Stimulated activated CD8-positive, alpha-beta memory T cell treated with anti-CD3 and anti-CD28 coated beads, Interleukin-4, amount 100 ng/mL, for 24 hours (primary cell): ENCODE measurements at places on chromosomes 7 and 10.

DNA sequence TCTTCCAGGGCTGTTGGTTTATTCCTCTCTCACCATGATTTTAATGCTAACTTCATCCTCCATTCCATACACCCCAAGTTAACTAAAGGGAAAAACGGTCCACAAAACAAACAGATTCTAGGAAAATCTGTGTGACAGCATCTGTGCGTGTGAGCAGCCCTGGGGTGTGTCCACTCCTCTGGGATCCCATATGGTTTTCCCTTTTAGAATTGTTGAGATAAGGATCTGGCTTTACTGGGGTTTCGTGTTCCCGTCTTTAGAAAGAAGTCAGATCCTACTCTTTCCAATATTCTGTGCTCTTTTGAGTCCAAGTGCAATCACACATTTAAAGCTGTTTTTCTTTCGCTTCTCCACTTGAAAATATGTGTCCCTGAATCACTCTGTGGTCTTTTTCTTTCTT is 257.1 kb downstream of the KLF6 start:
- DNase-seq: no peak

GRCh38 chr7:126820925-126821324 is 431.8 kb downstream of the GRM8 start:
- DNase-seq: no peak

DNA sequence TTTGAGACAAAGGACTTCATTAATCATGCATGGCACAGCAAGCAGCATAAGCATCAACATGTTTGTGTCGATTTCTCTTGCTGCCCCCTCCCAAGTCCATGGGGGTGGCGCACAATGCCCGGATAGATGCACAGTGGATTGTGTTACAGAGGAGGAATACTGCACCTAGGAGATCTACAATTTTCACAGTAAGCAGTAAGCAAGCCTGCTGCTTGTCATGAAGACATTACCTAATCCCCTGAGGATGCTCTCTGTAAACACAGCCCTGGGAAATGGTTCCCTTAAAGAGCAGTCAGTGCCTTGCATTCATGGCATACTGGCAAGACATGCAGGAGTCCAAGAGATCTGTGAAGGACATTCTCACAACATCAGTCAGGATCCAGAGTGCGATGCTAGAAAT is 137.7 kb downstream of the ETV1 start:
- DNase-seq: no peak

GRCh38 chr10:90326498-90327267 is 531.2 kb downstream of the HTR7 start:
- no peak for DNase-seq

DNA sequence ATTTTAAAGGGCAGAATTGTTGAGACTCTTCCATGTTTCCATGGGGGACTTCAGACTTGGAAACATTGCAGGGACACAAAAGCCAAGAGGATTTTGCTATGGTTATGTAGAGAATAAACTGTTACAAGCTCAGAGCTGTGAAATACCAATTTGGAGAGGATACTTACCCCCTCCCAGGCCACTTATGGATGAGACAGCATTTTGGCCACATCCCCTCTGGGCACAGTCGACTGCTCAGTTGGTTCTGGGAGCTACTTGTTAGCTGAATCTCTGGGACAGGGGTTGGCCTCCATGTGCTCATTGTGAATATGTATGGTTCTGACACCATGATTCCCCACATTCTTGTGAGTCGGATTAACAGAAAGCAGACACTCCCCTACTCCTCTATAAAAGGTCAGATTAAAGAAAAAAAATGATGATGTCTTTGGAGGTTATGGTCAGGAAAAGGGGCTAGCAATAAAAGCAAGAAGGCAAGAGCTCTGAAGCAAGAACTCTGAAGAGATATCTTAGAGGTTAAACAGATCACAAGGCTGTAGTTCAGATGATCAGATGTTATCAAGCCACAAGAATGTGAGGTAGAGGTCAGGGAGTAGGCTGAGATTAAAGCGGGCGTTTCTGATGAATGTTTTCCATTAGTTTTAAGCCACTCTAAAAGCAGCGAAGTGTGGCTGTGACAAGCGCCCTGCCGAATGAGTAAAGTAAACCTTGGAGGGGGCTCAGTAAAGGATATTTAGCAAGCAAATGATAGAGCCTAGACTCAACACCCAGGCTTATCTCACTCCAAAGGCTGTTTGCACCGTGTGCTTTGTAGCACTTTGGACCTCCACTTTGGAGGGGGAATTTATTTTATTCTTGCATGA is 17.2 kb downstream of the STAMBPL1 start:
- no peak for DNase-seq

DNA sequence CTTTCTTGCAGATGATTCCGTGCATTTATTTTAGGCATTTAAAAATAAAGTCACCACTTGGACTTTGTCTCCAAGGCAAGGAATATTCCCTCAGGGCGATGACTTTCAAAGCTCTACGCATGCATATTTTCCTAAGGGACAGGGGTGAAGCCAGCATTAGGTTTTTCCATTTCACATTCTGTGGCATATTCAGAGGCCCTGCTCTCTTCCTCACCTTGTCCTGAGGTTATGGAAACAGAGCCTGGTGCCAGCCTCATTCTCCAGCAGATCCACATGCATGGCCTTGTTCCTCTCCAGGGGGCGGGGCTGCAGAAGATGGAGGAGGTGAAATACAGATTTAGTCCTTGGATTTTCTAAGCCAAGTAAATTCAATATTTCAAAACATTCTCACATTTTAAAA is 11.6 kb upstream of the LYZL1 start:
- DNase-seq: no peak

GRCh38 chr10:92014620-92015019 is 91.0 kb downstream of the BTAF1 start:
- no peak for DNase-seq

GRCh38 chr10:132419538-132420468 is 22.8 kb downstream of the PWWP2B start:
- DNase-seq: no peak

- no peak for DNase-seq
Observed at GRCh38 chr10:42883993-42884983, 101.7 kb downstream of the BMS1 start.

DNA sequence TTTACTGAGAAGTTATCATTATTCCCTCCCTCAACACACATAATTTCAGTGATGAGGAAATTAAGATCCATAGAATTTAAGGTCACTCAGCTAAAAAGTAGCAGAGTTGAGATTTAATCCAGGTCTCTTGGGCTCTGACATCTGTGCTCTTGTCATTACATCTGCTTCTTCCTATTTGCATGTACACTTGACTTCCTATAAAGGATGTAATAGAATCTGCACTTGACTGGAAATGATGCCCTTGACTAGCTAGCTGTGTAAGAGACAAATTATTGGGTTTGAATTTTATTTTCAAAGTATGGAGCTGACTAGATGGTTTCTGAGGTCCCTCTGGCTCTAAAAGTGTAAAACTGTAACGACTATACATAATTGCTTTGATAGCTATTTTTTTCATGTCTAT is 59.5 kb downstream of the AGK start:
- no peak for DNase-seq

- DNase-seq: no peak
Observed at GRCh38 chr10:93680412-93681047, 21.9 kb downstream of the FRA10AC1 start.

DNA sequence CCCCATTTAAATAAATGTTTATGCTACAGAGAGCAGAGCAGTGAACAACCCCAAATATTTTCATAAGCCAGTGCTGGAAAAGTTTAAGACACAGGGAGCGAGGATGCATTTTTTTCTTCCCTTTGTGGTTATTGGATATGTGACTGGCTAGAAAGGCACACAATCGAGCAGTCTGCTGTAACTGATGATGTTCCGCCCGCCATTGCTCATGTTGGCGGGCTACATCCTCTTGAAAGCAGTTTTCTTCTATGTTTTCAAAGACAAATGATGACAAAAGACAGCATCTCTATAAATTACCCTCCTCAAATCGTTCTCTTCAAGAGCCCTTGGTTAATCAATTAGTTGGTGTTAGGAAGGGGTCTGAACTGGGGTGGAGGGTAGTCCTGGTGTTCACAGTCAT is 269.8 kb downstream of the SKAP2 start:
- no peak for DNase-seq

DNA sequence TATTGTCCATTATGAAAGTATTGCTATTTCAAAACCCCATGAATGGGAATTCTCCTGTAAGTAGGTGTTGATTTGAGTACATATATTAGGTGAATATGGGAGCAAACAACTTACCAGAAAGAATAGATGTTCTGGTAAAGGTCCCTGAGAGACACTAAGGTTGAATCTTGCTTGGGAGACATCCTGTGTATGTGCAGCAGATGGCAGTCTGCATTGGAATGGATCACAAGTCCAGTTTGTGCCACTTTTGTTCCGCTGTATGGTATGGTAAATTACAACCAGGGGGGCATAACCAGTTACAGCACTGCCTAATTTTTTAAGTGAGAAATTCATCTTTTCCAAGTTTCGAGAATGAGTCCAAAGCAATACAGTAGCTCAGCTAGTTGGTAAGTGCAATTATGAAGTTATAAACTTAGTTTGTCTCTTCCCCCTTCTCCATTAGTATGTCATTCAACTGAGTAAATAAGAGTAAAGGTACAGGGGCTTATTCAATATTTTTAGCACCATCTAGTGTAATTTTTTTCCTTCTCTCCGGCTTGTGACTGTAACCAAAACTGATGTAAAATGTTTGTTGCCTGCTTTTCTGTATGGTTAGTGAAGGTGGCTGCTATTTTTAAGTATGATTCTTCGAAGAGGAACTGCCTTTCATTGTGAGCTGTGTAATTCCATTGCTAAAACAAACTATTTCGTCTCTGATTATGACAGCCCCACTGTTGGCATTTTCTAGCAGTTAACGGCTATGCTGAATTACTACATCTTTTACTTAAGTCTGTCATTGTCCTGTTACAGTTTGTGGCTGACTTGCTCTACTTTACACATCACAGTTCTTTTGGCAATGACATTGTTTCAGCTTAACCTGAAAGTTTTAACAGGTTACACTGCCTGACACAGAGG is 2.8 kb downstream of the MCU start:
- DNase-seq: no peak

DNA sequence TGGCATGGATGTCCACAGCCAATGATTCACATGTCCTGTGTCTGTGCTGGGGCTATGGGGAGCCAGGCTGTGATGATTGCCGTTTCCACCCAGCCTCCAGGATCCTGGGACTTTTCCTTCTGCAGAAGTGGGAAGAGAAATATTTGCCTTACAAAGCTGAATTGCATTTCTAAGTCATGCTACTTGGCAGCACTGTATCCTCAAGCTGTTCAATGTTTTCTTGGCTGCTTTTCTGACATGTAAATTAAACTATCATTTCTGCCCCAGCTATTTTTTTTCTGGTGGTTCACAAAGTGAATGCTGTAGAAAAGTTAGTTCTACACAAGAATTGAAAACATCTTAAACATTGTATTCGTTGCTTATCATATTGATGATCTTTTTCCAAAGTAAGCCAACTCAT is 51.9 kb upstream of the TCERG1L start:
- no peak for DNase-seq

DNA sequence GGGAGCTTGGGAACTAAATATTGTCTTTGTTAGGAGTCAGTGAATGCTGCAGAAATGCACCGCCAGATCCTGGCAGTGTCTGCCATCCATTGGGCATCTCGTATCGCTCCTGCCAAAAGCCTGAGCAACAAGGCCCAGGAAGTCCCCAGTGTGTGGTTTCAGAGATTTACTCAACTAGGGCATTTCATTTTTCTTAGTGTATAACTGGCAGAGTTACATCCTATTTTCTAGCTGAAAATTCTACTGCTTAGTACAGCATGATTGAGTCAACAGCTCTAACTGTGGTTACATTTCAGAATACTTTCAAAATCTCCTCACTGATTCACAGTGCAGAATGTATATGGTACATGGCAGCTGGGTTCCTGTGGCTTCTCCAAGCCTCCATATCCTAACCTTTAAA is 95.8 kb upstream of the CREB5 start:
- no peak for DNase-seq

GRCh38 chr7:920351-921070 is 34.0 kb downstream of the ADAP1 start:
- DNase-seq: no peak

DNA sequence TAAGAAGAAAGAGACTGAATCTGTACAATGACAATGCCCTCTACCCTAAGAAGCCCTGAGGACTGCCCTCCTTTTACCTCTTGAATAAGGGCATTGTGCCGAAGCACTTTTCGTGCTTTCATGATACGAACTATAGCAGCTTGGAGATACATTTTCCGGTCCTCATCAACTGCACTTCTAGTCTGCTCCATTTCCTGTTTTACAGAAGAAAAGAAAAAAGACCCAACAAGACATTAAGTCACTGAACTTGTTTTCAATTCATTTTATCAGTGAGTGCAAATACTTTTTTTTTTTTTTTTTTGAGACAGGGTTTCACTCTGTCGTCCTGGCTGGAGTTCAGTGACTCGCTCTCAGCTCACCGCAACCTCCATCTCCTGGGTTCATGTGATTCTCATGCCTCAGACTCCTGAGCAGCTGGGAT is 78.4 kb downstream of the CUL2 start:
- DNase-seq: no peak

DNA sequence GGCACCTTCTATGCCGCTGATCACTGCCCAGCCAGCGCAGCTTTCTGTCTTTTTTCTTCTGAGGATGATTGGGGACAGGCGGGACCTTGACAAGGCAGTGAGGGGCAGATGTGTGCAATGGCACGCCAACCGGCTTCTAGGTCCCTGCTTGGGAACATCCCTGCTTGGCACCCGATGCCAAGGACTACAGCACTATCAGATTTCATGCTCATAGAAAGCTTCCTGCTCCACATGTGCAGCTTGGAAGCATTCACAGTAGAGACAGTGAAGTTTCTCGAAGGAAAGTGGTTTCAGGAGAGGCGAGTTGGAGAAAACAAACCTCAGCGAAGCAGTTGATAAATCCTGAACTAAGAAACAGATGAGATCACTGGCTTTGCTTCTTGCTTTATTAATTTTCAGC is 267.5 kb upstream of the HABP2 start:
- no peak for DNase-seq

- DNase-seq: no peak
Observed at GRCh38 chr10:48804740-48805182, 120.1 kb downstream of the WDFY4 start.

DNA sequence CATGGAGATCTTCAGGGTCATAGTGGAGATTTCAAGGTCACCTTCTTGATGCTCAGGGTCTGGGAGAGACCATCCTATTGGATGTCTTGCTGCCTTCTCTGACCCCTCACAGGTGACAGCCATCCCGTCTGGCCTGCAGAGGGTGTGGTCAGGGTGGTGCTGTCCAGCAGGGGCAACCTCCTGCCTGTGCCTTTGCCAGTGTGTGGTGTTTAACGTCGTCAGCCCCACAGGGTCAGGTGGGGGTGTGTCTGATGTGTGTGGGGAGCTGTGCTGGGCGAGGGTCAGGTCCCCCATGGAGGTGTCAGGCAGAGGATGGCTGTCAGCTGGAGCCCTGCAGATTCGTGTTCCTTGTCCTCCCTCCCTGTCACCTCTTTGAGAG is 16.5 kb downstream of the ADCY1 start:
- no peak for DNase-seq

DNA sequence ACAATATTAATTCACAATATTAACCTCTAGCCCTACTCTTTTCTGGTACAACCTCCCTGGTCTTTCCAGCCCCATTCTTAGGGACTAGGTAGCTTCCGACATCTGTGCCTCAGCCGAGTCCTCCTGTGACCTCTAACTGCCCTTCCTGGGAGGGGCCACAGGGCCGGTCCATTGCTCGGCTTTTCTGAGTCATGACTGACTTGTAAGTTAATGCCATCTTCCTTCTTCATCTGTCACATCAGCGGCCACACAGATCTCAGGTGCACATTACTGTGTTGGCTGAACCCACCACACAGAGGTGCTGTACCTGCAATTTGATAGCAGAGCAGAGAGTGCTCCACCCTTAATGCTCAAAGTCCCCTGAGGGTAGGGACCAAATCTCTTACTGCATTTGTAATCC is 4.1 kb upstream of the CPA4 start:
- no peak for DNase-seq
